ENCODE measurements at places on chromosomes 7 and 10.
A peak's percentile ranks its signal among the peaks of the same experiment; 100 is the strongest.

GRCh38 chr10:124152139-124153022, 59.0 kb upstream of the CHST15 start:
- DNase-seq: peak; percentile 52

GRCh38 chr10:118968060-118968459, 61.5 kb upstream of the NANOS1 start:
- no peak for DNase-seq

DNA sequence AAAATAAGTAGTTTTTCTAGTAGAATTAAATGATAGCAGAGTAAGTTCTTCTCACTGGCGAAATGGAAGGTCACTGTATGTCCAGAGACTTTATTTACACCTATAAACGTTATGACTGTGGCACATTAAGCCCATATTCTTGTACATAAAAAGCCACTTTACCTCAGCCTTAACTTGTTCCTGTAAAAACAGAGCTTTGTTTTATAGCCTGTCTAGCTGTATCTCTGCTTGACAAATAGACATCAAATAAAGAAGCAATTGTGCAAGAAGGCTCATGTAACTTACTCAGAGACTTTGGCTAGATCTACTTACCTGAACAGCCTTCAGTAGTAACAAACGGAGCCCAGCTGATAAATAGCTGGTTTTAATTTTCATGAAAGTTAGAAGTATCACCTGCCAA, 324.1 kb upstream of the BMPER start:
- DNase-seq: no peak

- DNase-seq: no peak
These were observed 7.5 kb downstream of the MARCHF5 start for GRCh38 chr10:92298487-92298886.

DNA sequence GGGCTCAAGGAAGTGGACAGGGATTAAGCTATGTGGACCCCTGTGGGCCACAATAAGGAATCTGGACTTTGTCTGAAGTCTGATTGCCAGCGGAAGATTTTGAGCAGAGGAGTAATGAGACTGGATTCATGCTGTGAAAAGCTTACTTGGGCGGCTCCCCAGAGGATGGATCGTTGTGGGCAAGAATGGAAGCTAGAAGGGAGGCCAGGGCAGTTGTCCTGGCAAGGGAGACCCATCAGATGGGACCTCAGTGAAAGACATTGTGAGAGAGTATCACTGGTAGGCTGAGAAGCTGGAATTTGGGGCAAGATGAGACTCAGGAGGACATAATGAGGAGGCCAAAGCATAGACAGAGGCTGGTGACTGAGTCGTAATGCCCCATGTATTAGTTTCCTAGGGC, 15.6 kb downstream of the ABCC2 start:
- DNase-seq: no peak

DNA sequence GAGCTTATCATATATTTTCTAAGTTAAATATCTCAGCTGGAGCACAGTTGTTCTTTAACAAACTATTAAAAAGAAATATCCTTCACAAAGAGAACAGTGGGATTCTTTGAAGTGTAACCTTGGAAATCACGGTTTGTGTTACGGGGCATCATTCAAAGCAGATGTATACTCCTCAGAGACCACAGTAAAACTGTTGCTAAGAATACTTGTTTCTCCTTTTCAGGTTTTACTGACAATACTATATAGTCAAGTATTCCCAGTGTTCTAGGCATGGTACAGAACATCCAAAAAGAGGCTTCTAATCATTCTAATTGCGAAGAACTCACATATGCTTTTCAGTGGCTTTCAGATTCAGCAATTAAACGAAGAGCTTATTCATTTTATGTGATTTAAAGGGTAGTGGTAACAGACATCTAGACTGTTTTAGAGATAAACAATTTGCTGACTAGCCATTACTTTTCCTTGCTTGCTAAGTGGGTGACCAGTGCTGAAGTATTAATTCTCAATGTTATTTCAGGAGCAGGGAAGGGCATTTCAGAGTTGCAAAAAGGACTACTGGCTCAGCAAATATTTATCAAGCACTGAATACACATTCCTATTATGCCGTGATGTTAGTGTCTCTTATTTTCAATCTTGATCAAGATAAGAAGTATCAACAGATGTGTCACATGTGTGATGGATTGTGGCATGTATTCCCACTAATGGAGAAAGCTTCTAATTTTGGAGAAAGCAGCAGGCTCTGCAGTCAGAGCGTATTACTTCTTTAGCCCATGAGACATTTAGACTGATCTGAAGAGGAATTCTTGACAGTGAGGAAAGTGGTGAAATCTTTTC, 236.8 kb downstream of the RNLS start:
- no peak for DNase-seq

- no peak for DNase-seq
These were observed 21.0 kb upstream of the CSGALNACT2 start for GRCh38 chr10:43117031-43117776.
